A549 treated with RU486 at 1 μM for 4 hours (cell line): ENCODE measurements at places on chromosomes 16 and 17. TPM values are rescaled to one million over a fixed set of nuclear protein-coding genes. Genes with fewer than 3 reads are reported as not detected.

ESRP2 gene
- 0.08 to 0.73 TPM (median 0.16 TPM) in 3 of 5 replicates, not detected in the others for total RNA-seq

CENPX gene
- total RNA-seq, result 138 to 205 TPM (median 189 TPM) in 5 replicates

CISD3 gene
- total RNA-seq, result 52.6 to 106 TPM (median 90.7 TPM) in 5 replicates

CLEC3A gene
- not detected in 5 replicates for total RNA-seq

EFCAB5 gene
- total RNA-seq, result 0.25 to 0.81 TPM (median 0.73 TPM) in 5 replicates

CD2BP2 gene
- total RNA-seq, result 63.4 to 69.9 TPM (median 67.1 TPM) in 5 replicates

CAPN15 gene
- total RNA-seq, result 41.1 to 84.0 TPM (median 73.2 TPM) in 5 replicates

TBC1D26 gene
- total RNA-seq, result 0.15 TPM in 1 of 5 replicates, not detected in the others

SYNGR3 gene
- total RNA-seq, result 4.4 to 9.7 TPM (median 6.7 TPM) in 5 replicates

CHTF8 gene
- 106 to 134 TPM (median 125 TPM) in 5 replicates for total RNA-seq

KREMEN2 gene
- total RNA-seq, result 1.3 to 2.4 TPM (median 2.3 TPM) in 5 replicates

VASN gene
- total RNA-seq, result 4.8 to 7.8 TPM (median 6.7 TPM) in 5 replicates

TMEM238L gene
- not detected in 5 replicates for total RNA-seq

KRT9 gene
- total RNA-seq, result not detected in 5 replicates
